Stimulated activated CD4-positive, alpha-beta T cell treated with anti-CD3 and anti-CD28 coated beads, Interleukin-12 subunit alpha, Interleukin-12 subunit beta, amount 100 ng/mL, for 24 hours (primary cell): ENCODE measurements at places on chromosomes 6 and 20.

- DNase-seq, result no peak
Observed at GRCh38 chr6:168485818-168486217, 44.8 kb downstream of the SMOC2 start.

- no peak for DNase-seq
Observed at GRCh38 chr20:58161192-58161591, 67.3 kb downstream of the ANKRD60 start.

GRCh38 chr20:23205211-23205610 lies 119.1 kb upstream of the CD93 start:
- no peak for DNase-seq

- DNase-seq, result no peak
Observed at GRCh38 chr6:14108571-14109410, 8.8 kb upstream of the CD83 start.

- DNase-seq, result no peak
Observed at GRCh38 chr20:40883097-40883496, 145.5 kb upstream of the TOP1 start.

- no peak for DNase-seq
Observed at GRCh38 chr20:37936041-37936440, 33.1 kb downstream of the VSTM2L start.

DNA sequence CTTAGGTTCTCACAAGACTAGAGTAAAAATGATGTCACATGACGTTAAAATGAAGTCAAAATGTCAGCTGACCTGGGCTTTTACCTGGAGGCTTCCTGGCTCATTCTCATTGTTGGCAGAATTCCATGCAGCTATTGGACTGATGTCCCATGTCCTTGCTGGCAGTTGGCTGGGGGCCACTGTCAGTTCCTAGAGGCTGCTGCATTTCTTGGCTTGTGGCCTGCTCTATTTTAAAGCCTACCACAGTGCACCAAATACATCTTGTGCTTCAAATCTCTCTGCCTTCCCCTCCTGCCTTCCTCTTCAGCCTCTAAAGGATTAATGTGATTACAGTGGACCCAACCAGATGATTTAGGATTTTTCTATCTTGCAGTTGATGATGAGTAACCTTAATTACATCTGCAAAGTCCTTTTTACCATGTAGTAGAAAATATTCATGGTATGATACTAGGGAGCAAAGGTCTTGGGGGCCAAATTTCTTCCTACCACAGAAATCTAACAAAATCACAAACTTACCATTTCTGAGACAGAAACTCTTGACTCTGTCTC lies 81.9 kb downstream of the FIG4 start:
- DNase-seq, result no peak

GRCh38 chr6:117601811-117602150 lies 530 bp downstream of the GOPC start:
- DNase-seq, result no peak

- DNase-seq, result no peak
Observed at GRCh38 chr6:15326067-15326614, 80.3 kb downstream of the JARID2 start.
